Epithelial cell of esophagus (primary cell): ENCODE measurements at places on chromosomes 7 and 10.

- DNase-seq: no peak
These were observed 283.7 kb upstream of the NRP1 start for GRCh38 chr10:33618196-33618595.

DNA sequence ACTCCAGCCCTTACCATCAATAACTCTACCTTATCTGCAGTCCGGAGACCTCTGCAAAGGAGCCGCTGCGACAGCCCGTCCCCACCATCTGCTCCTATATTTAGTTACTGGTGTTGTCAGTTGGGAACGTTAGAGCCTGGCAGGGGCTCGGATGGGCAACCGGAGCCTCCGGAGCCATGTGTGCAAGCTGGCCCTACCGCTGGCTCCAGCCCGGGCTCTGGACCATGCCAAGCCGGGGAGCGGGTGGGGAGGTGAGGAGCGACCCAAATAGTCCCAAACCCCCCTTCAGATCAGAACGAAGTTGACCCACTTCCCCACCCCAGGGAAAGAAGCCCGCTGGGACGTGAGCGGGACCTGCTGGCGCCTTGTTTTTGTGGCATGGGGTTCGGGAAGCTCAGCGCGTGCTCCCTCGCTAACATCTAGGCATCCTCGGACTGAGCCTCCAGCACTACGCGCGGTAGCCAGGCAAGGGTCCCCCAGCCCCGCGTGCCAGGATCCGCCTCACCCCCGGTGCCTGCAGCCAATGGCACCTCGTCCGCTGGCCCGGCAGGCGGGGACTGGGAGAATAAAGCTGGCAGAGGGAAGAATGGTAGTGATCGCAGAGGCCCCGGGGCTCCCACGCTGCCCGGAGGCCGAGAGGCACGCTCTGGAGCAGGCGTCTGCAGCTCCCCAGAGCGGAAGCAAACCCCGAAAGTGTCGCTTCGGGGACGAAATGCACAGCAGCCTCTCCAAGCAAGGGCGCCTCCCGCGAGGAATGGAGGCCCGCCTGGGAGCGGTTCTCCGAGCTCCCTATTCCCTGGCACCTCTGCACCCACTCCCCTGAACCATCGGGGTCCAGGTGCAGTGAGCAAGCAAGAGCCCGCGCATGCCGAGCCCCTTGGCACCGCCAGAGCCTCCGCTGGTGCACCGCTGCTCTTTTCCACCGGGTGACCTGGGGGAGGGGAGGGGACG lies 679 bp downstream of the LRRC20 start:
- no peak for DNase-seq

- peak; percentile 69 for DNase-seq
These were observed 146.5 kb downstream of the ARID5B start for GRCh38 chr10:62047960-62048383.

GRCh38 chr7:38141187-38141586 lies 36.9 kb upstream of the STARD3NL start:
- no peak for DNase-seq

GRCh38 chr7:36305226-36305625 lies 84.4 kb upstream of the ANLN start:
- no peak for DNase-seq

GRCh38 chr7:144775749-144776148 lies 60.1 kb downstream of the TPK1 start:
- DNase-seq: no peak

DNA sequence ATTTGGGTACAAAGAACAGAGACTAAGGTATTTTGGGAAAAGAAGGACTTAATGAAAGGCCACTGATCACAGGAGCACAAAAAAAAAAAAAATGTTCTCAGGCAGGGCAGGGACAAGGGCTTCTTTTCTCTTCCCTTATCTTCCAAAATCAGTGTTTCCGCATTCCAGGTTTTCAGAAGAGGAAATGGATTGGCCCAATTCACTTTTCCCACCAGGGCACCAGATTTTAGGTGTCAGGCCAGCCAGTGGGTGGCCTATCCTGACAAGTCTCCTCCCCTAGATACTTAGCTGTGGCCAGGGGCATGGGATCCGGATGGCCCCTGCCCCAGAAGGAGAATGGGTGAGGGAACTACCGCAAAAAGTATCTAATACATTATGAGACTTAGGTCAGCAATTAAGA lies 88.9 kb upstream of the WAC start:
- DNase-seq: no peak
